ENCODE measurements at places on chromosomes 13 and 19. TPM values are rescaled to one million over a fixed set of nuclear protein-coding genes. Genes with fewer than 3 reads are reported as not detected.
A peak's percentile ranks its signal among the peaks of the same experiment; 100 is the strongest.

DNA sequence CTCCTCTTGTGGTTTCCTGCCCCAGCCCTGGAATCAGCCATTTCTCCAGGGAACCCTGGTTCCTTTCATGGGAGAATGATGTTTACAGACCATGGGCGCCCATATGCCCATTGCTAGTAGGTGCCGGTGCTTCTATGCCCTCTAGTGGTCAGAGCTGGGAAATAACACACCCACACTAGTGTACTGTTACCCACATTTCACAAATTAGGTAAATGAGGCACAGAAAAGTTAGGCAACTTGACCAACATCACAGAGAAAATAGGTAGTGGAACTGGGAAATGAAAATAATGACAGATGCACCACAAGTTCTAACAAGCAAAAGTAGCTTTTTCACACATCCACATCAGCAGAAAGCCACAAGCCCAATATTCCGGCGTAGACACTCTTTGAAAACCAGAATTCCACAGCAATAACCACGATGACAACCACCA, 1.3 kb upstream of the CEACAM3 start:
- no peak overlapping the region for H3K27ac ChIP-seq
- peaks cover 2% of the 10 kb centered on the region for H3K36me3 ChIP-seq
- peak; percentile 19 for DNase-seq
- H3K4me1 ChIP-seq = peaks cover 11% of the 10 kb centered on the region
- H3K27me3 ChIP-seq = peaks cover 57% of the 10 kb centered on the region

- no peaks in the 10 kb centered on the region for H3K27me3 ChIP-seq
- H3K36me3 ChIP-seq = peaks cover 2% of the 10 kb centered on the region
- H3K4me1 ChIP-seq = peaks cover 4% of the 10 kb centered on the region
- no peak overlapping the region for H3K4me3 ChIP-seq
These were observed 18.8 kb downstream of the GAS6 start for GRCh38 chr13:113845055-113845454.

- no peak for DNase-seq
- no peaks in the 10 kb centered on the region for H3K27me3 ChIP-seq
- H3K27ac ChIP-seq = no peak overlapping the region
- peak overlapping the region; percentile 83 for H3K4me3 ChIP-seq
- H3K36me3 ChIP-seq = no peaks in the 10 kb centered on the region
These were observed 539 bp downstream of the ZNF554 start for GRCh38 chr19:2820112-2820702.

GRCh38 chr19:12126707-12127106, 13.4 kb downstream of the ZNF20 start:
- no peak overlapping the region for H3K4me3 ChIP-seq
- no peak overlapping the region for H3K27ac ChIP-seq
- no peaks in the 10 kb centered on the region for H3K36me3 ChIP-seq

GRCh38 chr19:47658431-47659348, 49.8 kb downstream of the BICRA start:
- H3K27me3 ChIP-seq = no peaks in the 10 kb centered on the region
- H3K4me1 ChIP-seq = peaks cover 15% of the 10 kb centered on the region
- no peak overlapping the region for H3K4me3 ChIP-seq
- peaks cover 2% of the 10 kb centered on the region for H3K36me3 ChIP-seq
- H3K27ac ChIP-seq = no peak overlapping the region

DNA sequence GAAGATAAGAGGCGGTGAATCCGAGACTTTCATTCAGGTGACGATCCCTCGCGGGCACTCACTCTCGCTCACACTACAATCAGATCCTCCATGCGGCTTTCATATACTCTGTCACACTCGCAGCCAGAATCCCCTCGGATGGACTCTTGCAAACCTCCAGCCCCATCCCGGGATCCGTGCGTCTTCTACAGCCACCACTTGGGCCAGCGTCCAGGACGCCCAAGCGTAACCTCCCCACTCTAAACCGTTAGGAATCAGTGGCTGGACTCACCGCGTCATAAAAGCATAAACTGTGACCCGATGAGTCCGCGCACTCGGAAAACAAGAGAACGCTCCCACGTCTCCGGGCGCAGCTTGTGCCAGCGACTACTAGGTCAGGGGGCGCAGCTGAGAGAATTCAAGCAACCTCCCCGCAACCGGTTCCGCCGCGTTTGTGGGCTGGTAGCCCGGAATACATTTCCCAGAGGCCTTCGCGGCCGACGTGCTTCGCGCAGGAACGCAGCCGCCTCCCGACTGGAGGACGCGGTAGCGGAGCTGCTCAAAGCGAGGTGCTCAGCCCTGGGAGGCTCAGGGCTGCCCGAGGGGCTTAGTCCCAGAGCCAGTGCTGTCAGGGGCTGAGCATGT, 27.6 kb downstream of the ZNF607 start:
- no peaks in the 10 kb centered on the region for H3K27me3 ChIP-seq
- peak overlapping the region; percentile 95 for H3K4me3 ChIP-seq
- peaks cover 4% of the 10 kb centered on the region for H3K4me1 ChIP-seq
- H3K27ac ChIP-seq = peak overlapping the region; percentile 88
- peak; percentile 49 for DNase-seq

GRCh38 chr19:55677572-55678028, 2.6 kb downstream of the EPN1 start:
- no peak for DNase-seq
- H3K27ac ChIP-seq = peak overlapping the region; percentile 99
- peaks cover 7% of the 10 kb centered on the region for H3K36me3 ChIP-seq
- H3K4me3 ChIP-seq = no peak overlapping the region
- H3K27me3 ChIP-seq = no peaks in the 10 kb centered on the region

- no peak overlapping the region for H3K4me3 ChIP-seq
- no peaks in the 10 kb centered on the region for H3K27me3 ChIP-seq
- peak overlapping the region; percentile 67 for H3K27ac ChIP-seq
These were observed 50.8 kb downstream of the ZAR1L start for GRCh38 chr13:32264407-32264806.

- no peak for DNase-seq
- H3K36me3 ChIP-seq = no peaks in the 10 kb centered on the region
- no peak overlapping the region for H3K27ac ChIP-seq
- peaks cover 20% of the 10 kb centered on the region for H3K4me1 ChIP-seq
- no peak overlapping the region for H3K4me3 ChIP-seq
These were observed 19.8 kb downstream of the PAK4 start for GRCh38 chr19:39145180-39145953.

DNA sequence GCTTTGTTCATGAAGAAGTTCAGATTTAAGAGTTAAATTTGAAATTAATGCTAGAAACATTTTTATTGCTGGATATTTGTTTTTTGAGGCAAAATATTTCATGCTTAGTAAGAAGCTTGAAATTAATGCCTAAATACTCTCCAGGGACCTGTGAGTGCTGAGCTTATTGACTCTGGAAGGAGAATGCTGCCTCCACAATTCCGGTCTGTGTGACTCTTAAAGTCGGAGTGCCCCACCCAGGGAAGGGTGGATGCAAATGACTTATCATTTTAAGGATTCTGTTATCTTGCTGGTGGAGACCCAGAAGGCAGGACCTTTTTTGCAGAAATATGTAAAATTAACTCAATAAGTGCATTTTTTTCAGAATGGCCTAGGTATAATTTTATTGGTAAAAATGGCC, 143.8 kb upstream of the RXFP2 start:
- H3K36me3 ChIP-seq = no peaks in the 10 kb centered on the region
- no peaks in the 10 kb centered on the region for H3K4me1 ChIP-seq
- peaks cover 18% of the 10 kb centered on the region for H3K27me3 ChIP-seq
- H3K27ac ChIP-seq = no peak overlapping the region

DNA sequence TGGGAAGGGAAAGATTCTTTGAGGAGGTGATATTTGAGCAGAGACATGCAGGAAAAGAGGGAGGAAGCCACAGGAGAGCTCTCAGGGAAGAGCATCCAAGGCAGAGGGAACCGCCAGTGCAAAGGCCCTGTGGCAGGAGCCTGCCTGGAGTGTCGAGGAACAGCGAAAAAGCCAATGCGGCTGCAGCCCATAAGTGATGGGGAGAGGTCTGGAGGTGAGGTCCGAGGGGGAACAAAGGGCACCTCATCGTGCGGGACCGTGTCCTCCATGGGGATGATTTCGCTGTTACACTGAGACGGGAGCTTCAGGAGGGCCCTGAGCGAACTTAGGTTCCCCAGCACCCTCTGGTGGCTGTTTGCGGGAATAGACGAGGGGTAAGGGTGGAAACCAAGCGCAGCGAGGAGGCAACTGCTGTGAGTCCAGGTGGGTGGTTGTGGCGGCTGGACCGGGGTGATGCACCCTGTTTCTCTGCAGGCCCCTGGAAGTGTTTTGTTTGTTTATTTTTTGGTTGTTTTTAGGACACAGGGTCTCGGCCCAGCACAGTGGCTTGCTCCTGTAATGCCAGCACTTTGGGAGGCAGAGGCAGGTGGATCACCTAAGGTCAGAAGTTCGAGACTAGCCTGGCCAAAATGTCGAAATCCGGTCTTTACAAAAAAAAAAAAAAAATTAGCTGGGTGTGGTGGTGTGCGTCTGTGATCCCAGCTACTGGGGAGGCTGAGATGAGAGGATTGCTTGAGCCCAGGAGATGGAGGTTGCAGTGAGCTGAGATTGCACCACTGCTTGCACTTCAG, 5.9 kb upstream of the EHD2 start:
- no peak overlapping the region for H3K4me3 ChIP-seq
- DNase-seq = peak; percentile 65
- peaks cover 4% of the 10 kb centered on the region for H3K36me3 ChIP-seq
- H3K4me1 ChIP-seq = peaks cover 7% of the 10 kb centered on the region

DNA sequence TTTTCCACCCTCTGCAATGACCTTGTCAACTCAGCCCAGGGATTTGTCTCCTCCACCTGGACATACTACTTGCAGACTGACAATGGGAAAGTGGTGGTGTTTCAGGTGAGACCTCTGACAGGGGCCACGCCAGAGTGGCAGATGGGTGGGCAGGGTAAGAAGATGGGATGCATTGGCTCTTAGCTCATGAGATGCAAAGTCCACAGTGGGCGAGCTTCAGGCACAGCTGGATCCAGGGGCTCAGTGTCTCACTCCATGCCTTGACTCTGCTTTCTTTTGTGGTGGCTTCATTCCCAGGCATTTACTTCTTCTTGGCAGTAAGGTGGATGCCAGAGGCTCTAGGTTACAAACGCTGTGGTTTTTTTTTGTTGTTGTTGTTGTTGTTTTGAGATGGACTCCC, 3.4 kb downstream of the TMEM59L start:
- peaks cover 56% of the 10 kb centered on the region for H3K27me3 ChIP-seq
- no peak for DNase-seq
- no peak overlapping the region for H3K4me3 ChIP-seq

DNA sequence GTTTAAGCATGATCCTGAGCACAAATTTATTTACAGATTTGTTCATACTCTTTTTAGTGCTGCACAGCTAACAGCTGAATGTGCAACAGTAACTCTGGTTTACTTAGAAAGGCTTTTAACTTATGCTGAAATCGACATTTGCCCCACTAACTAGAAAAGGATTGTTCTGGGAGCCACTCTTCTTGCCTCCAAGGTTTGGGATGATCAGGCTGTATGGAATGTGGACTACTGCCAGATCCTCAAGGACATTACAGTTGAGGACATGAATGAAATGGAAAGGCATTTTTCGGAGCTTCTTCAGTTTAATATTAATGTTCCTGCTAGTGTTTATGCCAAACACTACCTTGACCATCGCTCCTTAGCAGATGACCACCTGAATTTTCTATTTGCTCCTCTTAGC, 16.0 kb downstream of the ZNF100 start:
- peaks cover 15% of the 10 kb centered on the region for H3K36me3 ChIP-seq
- H3K4me3 ChIP-seq = no peak overlapping the region
- no peaks in the 10 kb centered on the region for H3K27me3 ChIP-seq
- H3K4me1 ChIP-seq = peaks cover 6% of the 10 kb centered on the region
- no peak for DNase-seq
- no peak overlapping the region for H3K27ac ChIP-seq

- H3K27me3 ChIP-seq = no peaks in the 10 kb centered on the region
- peak overlapping the region; percentile 81 for H3K27ac ChIP-seq
- peaks cover 54% of the 10 kb centered on the region for H3K4me1 ChIP-seq
- DNase-seq = no peak
These were observed 3.5 kb downstream of the MYO9B start for GRCh38 chr19:17078920-17079709.

DNA sequence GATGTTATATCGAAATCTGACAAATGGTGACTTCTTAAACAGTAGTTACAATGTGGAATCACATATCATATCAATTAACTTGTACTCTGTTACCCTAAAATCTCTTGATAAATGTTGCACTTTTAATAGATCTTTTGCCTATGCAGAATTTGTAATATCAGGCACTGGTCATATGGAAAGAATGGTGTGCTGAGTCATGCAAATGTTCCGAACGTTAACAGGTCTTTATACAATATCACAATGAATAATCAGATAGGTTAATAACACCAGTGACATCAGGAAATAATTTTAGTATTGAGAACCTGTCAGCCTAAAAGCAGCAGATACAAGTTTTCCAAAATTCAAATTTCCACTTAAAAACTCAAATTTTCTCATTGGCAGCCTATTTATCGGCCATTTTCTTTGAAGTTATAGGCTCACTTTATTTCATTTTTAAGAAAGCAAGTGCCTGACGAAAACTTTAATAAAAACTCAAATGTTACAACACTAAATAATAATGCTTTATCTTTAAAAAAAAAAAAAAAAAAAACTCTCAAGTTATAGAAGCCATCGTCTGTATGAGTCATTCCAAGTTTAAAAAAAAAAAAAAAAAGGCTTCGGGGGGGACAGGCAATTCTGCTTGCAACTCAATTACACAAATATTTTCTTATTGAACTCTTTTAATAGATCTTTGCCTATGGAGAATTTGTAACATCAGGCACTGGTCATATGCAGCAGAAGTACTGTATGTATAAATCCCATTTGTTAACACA, 180.9 kb downstream of the DIAPH3 start:
- H3K27ac ChIP-seq = no peak overlapping the region
- H3K4me1 ChIP-seq = peaks cover 2% of the 10 kb centered on the region
- no peak for DNase-seq
- no peaks in the 10 kb centered on the region for H3K27me3 ChIP-seq
- H3K36me3 ChIP-seq = no peaks in the 10 kb centered on the region

- no peaks in the 10 kb centered on the region for H3K27me3 ChIP-seq
- peaks cover 8% of the 10 kb centered on the region for H3K4me1 ChIP-seq
- H3K4me3 ChIP-seq = peak overlapping the region; percentile 98
- no peak for DNase-seq
- peaks cover 3% of the 10 kb centered on the region for H3K36me3 ChIP-seq
- H3K27ac ChIP-seq = no peak overlapping the region
These were observed 30.5 kb downstream of the ZNF701 start for GRCh38 chr19:52600639-52601024.

DNA sequence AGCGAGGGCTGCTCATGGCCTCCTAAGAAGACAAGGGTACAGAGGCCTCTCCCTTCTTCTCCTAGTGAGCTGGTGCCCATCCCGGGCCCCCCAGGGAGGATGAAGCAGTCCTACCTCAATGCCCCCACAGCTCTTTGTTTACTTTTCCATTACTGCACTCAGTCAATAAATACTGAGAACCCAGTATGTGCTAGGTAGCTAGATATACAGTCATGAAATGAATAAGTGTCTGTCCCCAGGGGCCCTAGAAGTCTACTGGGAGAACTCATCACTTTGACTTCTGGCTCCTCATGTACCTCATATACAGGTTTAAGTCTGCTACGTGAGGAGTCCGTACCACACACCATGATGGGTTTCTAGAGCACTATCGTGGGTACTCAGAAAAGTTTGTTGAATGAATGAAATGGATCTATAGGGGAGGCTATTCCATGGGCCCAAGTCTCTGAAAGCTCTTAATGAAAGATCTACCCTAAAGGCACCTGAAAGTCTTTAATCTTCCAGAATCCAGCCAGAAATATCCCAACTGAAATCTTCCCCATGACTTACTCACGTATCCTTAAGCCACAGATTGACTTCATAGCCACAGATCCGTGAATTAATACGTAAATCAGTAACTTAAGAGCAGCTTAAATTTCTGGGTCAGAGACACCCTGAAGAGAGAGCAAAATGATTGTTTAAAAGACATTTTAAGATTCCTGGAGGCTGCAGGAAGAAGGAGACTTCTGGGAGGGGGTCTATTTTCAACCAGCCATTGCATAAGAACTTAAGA, 51.6 kb upstream of the POMP start:
- no peaks in the 10 kb centered on the region for H3K36me3 ChIP-seq
- H3K27me3 ChIP-seq = no peaks in the 10 kb centered on the region
- H3K4me3 ChIP-seq = no peak overlapping the region
- peaks cover 20% of the 10 kb centered on the region for H3K4me1 ChIP-seq

The CALR3 gene
- total RNA-seq = not detected

The DKKL1 gene
- not detected for total RNA-seq

The HCST gene
- 73.7 TPM for total RNA-seq

The KLK6 gene
- not detected for total RNA-seq

Measured in T-helper 17 cell (primary cell).